PC-9 (cell line): ENCODE measurements at places on chromosomes 7 and 10.

DNA sequence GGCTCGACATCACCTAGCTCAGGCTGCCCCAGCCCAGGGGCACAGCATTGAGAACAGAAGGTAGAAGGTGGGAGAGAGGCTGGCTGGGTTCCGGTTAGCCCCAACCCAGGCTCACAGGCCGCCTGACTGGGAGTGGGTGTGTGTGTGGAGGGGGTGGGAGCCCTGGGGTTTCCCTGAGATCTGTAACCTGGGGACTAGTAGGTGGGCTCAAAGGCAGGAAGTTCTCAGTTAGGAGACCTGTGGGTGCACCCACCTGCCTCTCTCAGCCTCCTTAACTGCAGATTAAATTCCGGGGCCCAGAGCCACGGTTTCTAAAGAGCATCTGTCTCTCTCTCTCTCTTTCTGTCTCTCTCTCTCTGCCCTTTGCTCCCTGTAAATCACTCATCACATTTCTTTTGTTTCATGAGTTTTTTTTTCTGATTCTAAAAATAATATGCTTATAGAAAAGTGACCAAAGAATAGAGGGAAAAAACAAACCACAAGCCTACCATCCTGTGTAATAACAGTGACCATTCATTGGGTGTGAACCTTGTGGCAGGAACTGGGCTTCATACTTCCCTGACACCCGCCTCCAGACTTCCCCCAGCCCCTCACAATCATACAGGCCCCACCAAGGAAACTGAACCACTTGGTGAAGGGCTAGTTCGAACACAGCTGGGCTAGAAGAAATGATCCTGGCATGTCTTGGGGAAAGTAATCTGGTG lies 83.4 kb upstream of the SMNDC1 start:
- no peaks in the 10 kb centered on the region for H3K36me3 ChIP-seq
- H3K27ac ChIP-seq, result no peak overlapping the region
- H3K4me1 ChIP-seq, result peaks cover 20% of the 10 kb centered on the region
- no peak for DNase-seq
- H3K4me3 ChIP-seq, result no peak overlapping the region

- H3K27ac ChIP-seq, result no peak overlapping the region
- H3K4me1 ChIP-seq, result no peaks in the 10 kb centered on the region
- no peak overlapping the region for H3K4me3 ChIP-seq
- H3K36me3 ChIP-seq, result no peaks in the 10 kb centered on the region
- no peaks in the 10 kb centered on the region for H3K27me3 ChIP-seq
- no peak for DNase-seq
Measured at GRCh38 chr10:124515244-124515970, 53.8 kb downstream of the LHPP start.

- no peaks in the 10 kb centered on the region for H3K36me3 ChIP-seq
- no peaks in the 10 kb centered on the region for H3K27me3 ChIP-seq
- DNase-seq, result no peak
- H3K4me1 ChIP-seq, result no peaks in the 10 kb centered on the region
- no peak overlapping the region for H3K27ac ChIP-seq
- no peak overlapping the region for H3K4me3 ChIP-seq
Measured at GRCh38 chr7:152103691-152104090, 78.2 kb downstream of the GALNT11 start.

DNA sequence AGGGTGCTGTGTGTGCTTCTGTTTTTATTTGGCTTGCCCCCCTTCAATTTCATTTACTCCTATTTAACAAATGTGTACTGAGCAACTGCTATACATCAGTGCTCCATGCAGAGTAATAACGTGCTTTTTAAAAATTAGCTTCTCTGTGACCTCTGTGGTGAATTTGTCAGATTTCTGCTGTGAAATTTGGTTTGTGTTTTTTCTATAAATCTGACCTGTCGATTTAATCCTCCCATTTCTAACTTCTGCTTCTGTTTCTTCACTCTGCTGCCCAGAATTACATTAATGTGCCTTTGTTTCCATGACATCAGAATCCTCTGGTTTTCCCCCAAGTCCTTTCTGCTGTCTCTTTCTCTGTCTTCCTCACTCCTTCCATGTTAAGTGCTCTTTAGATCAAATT lies 123.8 kb upstream of the CACNA2D1 start:
- H3K4me3 ChIP-seq, result no peak overlapping the region
- H3K4me1 ChIP-seq, result 0 out of 2 replicates have a peak, but pooled peaks cover 8% of the 10 kb centered on the region
- no peaks in the 10 kb centered on the region for H3K27me3 ChIP-seq
- H3K36me3 ChIP-seq, result no peaks in the 10 kb centered on the region
- no peak for DNase-seq

DNA sequence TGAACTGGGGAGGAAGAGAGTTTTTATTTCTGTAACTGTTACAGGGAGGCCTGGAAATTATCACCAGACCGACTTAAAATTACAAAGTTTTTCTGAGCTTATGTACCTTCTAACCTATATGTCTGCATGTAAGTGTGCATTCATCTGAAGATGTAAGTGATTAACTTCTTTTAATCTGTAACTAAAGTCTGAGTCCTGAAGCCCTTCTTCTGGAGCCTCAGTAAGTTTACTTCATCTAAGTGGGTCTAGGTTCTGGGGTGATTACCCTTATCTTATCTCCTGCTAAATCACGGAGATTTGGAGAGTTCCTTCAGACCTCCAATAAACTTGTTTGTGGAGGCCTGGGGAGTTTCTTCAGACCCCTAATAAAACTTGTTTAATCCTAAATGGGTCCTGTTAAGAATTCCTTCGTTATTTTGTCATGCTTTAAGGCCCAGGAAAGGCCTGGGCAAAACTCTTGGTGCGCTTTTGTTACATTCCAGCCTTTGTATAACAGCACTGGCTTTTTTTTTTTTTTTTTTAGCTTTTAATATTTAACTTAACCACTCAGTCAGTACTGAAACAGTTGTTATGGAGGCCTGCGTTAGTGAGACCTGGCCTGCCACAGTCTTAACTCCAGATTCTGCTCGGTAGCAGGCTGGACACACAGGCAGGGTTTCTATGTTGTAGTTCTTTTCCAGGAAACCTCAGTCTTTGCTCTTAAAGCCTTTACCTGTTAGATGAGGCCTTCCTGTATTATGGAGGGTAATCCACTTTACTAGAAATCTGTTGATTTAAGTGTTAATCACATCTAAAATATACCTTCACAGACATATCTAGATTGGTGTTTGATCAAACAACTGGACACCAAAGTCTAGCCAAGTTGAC lies 33.0 kb downstream of the TPST1 start:
- H3K27ac ChIP-seq, result no peak overlapping the region
- no peak for DNase-seq
- no peaks in the 10 kb centered on the region for H3K4me1 ChIP-seq
- H3K4me3 ChIP-seq, result no peak overlapping the region
- H3K27me3 ChIP-seq, result no peaks in the 10 kb centered on the region

DNA sequence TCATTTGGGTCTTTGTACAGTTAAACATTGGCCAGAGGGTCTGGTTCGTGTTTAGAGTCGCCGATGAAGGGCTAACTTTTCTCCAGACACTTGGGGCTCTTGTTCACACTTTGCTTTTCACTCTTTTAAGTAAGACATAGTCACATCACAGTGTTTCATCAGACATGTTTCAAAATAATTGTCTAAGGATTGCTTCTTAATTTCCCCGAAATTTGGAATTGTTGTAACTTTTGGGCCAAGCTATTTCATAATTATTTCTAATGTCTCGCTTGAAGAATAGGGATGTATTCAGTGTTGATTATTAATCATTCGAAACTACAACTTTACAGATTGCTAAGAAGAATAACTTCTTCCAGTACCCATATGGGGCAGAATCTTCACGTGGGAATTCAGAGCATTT lies 92.8 kb downstream of the TCF7L2 start:
- H3K27me3 ChIP-seq, result no peaks in the 10 kb centered on the region
- no peak overlapping the region for H3K27ac ChIP-seq
- H3K36me3 ChIP-seq, result no peaks in the 10 kb centered on the region
- peaks cover 27% of the 10 kb centered on the region for H3K4me1 ChIP-seq
- no peak for DNase-seq

DNA sequence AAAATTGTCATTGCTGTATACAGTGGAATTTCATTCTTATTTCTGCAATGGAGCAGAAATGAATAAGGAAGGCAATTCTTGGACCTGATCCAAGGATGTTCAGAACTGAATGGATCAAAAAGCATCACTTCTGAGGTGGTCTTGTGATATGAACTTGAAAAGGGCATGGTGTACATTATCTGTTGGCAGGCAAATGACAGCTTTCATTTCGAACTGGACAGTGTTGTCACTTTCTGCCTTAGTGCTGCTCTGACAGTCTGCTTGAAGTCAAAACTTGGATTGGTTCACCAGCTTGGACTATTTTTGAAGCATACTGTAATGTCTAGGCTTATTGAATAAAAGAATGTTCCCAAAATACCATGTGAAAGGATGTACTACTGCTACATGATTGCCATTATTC lies 52.0 kb downstream of the VCL start:
- no peak for DNase-seq
- H3K4me3 ChIP-seq, result no peak overlapping the region
- peaks cover 10% of the 10 kb centered on the region; the same call in 1 of the 2 replicates for H3K36me3 ChIP-seq
- no peak overlapping the region; the same call in 1 of the 2 replicates for H3K27ac ChIP-seq
- H3K27me3 ChIP-seq, result no peaks in the 10 kb centered on the region

- no peaks in the 10 kb centered on the region for H3K4me1 ChIP-seq
- H3K27me3 ChIP-seq, result no peaks in the 10 kb centered on the region
- DNase-seq, result no peak
Measured at GRCh38 chr7:8129318-8129659, 132.7 kb downstream of the ICA1 start.

DNA sequence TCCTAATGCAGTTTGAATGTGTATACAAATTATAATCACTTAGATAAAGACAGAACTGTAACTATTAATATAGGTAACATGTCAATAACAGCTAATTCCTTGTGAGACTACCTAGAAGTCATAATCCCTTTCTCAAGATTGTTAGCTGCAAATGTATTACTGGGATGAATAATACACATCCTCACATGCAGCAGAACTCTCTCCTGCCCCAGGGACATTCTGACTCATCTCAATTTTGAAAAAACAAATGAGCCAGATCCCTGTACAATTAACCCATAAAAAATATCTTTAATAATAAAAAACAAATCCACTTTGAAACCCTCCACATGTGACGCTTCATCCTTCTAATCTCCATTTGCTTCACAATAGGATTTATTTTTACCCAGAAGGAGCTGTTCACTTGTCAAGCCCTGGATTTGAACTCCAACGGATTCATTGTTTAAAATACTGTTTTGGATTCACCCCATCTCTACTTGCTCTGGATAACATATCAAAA lies 428.4 kb upstream of the TEX47 start:
- H3K36me3 ChIP-seq, result no peaks in the 10 kb centered on the region
- no peak overlapping the region for H3K4me3 ChIP-seq
- no peaks in the 10 kb centered on the region for H3K27me3 ChIP-seq
- H3K27ac ChIP-seq, result no peak overlapping the region
- no peak for DNase-seq

DNA sequence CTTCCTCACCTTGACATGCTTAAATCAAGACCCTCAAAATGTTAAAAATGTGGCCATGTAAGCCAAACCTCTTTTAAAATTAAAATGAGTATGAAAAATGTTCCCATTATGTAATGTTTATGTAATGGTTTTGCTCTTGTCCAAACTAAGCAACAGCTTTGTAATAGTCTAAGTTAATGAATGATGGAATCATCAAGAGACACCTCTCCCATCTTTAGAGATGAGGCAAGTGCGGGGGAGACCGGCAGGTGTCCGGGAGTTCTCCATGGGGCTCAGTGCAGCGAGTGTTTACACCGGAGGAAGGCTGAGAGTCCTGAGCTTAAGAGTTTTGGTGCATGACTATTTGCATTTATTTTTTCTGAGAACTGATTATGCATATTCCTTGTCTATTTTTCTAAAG lies 384.9 kb upstream of the RNF32 start:
- H3K4me3 ChIP-seq, result no peak overlapping the region
- no peaks in the 10 kb centered on the region for H3K36me3 ChIP-seq
- H3K4me1 ChIP-seq, result no peaks in the 10 kb centered on the region
- DNase-seq, result no peak

DNA sequence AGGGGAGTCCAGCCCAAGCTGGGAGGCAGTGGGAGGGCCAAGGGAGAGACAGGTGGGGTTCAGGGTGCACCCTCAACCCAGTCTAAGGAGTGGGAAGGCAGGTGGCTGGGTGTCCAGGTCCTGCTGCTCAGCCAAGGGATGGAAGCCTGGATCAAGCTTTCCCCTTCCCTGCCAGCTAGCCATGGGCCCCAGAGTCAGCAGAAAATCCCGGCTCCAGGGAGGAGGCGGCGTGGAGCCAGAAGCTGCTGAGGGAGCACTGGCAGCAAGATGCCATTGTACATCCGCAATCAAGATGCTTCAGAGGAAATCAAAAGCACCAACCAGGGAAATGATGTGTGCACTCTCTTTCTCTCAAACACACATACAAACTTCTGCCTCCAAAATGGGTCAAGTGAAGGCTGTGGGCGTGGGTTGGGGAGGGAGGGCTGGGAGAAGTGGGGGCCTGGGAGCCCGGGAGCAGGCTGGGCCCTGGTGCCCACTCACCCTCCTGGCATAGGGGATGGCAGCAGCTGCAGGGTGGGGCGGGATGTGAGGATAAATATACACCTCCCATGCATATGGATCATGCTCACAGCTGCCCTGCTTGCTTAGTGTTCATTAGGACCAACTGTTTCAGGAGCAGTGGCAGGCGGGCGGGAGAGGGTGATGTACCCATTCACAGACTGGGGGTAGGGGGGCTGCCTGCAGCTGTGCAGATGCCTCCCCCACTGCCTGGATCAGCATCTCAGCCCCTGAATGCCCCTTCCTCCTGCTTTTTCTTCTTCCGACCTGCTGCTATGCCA lies 24.2 kb downstream of the TRIM8 start:
- peaks cover 9% of the 10 kb centered on the region; the same call in 1 of the 2 replicates for H3K4me1 ChIP-seq
- H3K27ac ChIP-seq, result no peak overlapping the region
- DNase-seq, result no peak
- H3K36me3 ChIP-seq, result no peaks in the 10 kb centered on the region
- H3K27me3 ChIP-seq, result no peaks in the 10 kb centered on the region

DNA sequence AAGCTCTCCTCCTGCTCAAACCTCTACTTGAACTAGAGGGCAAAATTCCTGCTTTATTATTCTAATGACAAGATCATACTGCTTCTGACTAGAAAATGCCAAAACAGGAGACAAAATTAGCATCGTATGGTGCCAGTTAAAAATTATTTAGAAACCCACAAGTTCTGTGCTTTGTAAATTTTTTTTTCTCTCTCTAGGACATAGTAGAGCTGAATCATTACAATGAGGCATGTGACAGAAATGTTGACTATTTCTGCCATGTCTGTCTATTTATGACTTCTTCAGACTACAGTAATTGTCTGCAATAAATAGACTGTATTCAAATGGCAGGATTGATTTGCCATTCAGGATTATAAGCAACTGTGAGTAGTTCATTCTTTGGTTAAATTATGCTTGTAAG lies 335.8 kb downstream of the PRPF18 start:
- H3K4me3 ChIP-seq, result no peak overlapping the region
- peaks cover 18% of the 10 kb centered on the region for H3K4me1 ChIP-seq
- no peak overlapping the region for H3K27ac ChIP-seq
- H3K36me3 ChIP-seq, result no peaks in the 10 kb centered on the region
